ENCODE measurements at places on chromosomes 2 and 18.

GRCh38 chr2:74694281-74694680, 40.2 kb downstream of the SEMA4F start:
- no peak for DNase-seq

DNA sequence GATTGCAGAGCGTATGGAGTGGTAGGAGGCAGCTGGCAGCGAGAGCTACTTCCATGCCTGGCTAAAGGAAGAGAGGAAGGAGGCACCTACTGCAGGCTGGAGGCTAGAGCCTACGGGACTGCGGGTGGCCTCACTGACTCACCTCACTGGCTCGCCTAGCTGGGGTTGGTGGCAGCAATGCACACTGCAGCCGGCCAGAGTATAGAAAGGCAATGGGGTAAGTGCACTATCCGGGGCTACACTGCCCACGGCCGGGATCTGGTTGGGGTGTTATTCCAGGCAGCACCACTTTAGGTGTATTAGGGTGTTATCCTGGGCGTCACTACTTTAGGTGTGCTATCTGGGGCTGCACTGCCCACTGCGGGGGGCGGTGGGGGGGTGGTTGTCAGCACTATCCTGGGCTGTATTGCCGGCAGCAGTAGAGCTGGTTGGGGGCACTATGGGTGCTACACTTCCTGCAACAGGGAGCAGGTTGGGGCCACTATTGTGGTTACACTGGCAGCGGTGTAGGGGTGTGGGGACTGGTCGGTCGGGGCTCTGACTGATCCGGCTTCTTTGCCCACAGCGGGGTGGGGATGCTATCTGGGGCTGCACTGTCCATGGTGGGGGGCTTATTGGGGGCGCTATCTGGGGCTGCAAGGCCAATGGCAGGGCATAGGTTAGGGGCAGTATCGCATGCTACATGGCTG, 33.3 kb upstream of the ANKRD62 start:
- no peak for DNase-seq

DNA sequence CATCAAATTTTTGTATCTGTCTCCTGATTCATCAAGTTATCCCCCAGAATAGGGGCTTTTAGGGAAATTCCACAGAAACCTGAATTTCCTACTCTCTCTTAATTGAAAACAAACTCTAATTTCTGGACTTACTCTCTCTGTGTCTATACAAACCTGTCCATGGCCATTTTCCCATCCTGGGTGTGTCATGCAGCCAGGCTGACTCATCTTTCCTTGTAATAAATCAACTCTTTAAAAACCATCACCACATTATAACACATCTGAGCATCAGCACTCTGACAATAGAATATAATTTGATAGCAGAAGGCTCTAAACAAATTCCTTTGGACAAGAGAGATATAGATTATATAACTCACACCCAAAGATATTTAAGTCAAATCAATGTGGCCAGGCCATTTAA, 610.2 kb downstream of the DCC start:
- DNase-seq: no peak

GRCh38 chr2:72623481-72623880, 202.4 kb downstream of the EXOC6B start:
- no peak for DNase-seq

DNA sequence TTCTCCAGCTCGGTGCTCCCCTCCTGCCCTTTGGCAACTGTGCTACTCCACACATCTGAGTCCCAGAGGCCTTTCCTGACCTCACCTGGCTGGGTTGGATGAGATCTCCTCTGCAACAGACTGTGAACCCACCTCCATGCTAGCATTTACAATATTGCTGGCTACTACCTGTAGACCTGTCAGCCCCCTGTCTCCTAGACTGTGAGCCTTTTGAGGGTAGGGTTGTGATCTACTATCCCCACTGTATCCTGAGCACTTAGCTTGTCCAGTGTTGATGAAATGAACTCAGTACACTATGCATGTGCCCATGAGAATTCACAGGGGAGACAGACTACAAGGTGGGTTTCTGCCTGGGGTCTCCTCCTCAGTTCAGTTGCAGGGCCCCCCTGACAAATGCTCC, 70.1 kb downstream of the C1QL2 start:
- DNase-seq: no peak

DNA sequence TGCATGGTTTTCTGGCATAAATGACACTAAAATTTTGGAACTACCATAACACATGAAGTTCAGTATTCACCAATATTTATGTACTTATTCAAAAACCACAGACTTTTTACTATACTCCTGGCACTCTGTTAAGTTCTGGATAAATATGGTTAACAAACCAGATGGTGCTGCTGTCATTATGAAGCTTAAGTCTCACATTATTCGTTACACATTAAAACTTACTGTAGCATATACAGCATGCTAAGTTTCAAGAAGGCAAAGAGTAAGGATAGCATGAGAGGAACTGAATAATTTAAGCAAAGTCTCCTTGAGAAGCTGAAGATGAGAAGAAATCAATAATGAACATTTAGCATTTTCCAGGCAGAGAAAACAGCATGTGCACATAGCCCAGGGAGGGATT, 929.5 kb downstream of the NRXN1 start:
- DNase-seq: no peak

DNA sequence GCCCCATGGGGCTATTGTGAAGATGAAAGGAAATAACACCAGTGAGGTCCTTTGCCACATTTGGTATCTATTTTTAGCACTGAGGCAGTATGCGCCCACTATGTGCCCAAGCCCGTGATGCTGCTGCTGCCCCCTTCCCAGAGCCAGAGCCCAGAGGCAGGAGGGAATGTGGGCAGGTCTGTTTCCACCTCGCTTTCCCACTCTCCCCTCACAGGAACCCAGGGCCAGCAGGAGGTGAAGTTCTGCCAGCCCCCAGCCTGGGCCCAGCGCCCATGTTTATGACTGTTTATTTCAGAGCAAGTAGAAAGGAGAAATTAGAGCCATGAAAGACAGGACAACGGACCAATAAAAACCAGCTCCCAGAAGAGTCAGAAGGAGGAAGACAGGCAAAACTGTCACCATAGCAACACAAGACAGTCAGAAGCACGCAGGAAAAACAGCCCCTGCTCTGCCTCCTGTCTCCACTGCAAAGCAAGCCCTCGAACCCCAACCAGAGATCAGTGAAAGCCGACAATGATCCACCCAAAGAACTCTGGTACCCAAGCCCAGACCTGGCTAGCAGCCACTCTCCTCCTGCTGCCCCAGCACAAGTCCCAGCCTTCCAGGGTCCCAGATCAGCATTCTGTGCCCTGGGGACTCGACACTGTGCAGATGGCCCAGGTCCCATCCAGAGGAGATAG, 1.4 kb downstream of the CYRIA start:
- no peak for DNase-seq

GRCh38 chr18:2180586-2180985, 390.7 kb downstream of the METTL4 start:
- DNase-seq: no peak

DNA sequence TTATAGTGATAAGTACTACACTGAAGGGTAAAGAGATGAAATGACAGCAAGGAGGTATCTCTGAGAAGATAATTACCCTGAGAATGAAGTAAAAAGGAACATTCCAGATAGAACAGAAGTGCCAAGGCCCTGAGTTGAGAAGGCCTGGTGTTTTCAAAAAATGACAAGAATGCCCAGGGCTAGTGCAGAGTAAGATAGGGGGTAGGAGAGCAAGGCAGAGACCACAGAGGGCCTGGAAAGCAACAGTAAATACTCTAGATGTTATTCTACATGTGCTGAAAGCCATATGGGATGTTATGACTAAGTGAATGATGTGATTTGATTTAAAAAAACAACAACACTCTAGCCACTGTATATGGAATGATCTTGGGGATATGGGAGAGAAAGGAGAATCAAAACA, 52.3 kb downstream of the BAZ2B start:
- no peak for DNase-seq

DNA sequence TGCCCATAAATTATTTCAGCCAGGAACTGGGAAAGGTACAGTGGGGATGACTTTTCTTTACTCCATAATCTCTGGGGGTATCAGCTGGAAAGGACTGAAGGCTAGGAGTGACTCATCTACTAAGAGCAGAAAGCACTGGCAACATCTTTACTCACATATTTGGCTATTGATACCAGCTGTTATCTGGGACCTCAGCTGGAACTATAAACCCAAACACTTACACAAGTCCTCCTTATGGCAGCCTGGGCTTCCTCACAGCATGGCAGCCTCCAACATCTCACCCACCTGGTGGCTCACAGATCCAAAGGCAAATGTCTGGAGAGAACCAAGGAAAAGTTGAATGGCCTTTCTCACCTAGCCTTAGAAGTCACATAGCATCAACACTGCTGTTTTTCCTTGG, 379.0 kb upstream of the RND3 start:
- no peak for DNase-seq

GRCh38 chr2:401019-401679, 113.3 kb upstream of the ALKAL2 start:
- no peak for DNase-seq

DNA sequence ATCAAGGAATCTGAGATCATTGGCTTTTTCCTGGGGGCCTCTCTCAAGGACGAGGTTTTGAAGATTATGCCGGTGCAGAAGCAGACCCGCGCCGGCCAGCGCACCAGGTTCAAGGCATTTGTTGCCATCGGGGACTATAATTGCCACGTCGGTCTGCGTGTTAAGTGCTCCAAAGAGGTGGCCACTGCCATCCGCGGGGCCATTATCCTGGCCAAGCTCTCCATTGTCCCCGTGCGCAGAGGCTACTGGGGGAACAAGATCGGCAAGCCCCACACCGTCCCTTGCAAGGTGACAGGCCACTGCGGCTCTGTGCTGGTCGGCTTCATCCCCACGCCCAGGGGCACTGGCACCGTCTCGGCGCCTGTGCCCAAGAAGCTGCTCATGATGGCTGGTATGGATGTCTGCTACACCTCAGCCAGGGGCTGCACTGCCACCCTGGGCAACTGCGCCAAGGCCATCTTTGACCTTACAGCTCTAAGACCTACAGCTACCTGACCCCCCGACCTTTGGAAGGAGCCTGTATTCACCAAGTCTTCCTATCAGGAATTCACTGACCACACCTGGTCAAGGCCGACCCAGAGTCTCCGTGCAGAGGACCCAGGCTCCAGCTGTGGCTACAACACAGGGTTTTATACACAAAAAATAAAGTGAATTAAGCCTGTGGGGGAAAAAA, 141.8 kb downstream of the SOCS6 start:
- no peak for DNase-seq

DNA sequence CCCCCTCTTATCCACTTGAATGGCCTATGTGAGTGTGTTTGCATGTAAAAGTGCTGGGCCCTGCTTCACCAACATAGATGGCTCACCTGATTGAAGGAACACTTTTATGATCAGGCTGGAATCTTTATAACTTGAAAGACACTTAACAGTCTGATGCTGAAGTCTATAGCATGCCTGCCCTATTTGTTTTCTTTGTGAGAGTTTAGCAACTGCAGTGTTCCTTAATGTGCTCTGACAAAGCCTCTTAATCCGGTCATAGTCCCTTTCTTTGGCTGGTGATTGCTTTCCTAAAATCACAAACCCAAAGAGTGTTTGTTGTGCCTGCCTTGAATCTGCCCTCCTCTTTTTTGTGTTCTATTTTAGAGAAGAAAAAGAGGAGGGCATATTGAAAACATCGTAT, 1382.8 kb upstream of the CELF4 start:
- DNase-seq: no peak

All from activated CD8-positive, alpha-beta memory T cell treated with anti-CD3 and anti-CD28 coated beads, Interleukin-2, amount 50 U/mL, for 48 hours (primary cell).